ENCODE measurements at places on chromosomes 3 and 15.

GRCh38 chr3:124201786-124202185 lies 209.9 kb upstream of the ROPN1 start:
- no peak for DNase-seq

DNA sequence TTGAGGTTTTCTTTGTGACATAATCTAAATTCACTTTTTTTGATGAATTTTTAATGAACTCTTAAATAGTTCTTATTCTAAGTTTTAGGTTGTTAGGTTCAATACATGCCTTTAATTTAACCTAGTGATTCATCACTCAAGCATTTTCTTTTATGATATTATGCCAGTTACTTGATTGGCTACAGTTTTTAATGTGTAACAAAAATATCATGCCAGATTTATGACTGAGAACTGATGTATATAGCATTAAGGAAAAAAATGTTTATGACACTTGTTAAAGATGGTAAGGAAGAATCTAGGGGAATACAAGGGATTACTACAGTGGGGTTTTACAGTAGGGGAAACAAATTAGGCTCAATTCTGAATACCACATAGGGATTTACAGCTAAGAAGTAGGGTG lies 103.1 kb downstream of the VGLL3 start:
- no peak for DNase-seq

GRCh38 chr3:123535580-123535979 lies 49.3 kb downstream of the HACD2 start:
- no peak for DNase-seq

DNA sequence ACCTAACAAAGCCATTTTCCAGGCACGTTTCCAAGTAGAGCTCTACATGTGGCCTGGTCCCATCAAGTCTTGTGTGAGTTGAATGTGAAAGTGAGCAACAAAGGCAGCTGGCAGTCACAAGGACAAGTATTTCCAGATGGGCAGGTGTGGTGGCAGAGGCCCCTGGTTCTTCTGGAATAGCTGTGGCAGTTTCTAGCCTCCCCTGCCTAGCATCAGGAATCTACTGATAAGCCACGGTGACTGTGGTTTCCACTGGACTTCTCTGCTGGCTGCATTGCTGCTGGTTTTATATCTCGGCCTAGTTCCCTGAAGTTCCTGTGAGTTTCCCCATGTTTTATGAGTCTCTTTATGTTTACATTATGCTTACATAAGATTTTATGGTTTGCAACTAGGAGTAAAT lies 117.7 kb downstream of the GOLIM4 start:
- no peak for DNase-seq

DNA sequence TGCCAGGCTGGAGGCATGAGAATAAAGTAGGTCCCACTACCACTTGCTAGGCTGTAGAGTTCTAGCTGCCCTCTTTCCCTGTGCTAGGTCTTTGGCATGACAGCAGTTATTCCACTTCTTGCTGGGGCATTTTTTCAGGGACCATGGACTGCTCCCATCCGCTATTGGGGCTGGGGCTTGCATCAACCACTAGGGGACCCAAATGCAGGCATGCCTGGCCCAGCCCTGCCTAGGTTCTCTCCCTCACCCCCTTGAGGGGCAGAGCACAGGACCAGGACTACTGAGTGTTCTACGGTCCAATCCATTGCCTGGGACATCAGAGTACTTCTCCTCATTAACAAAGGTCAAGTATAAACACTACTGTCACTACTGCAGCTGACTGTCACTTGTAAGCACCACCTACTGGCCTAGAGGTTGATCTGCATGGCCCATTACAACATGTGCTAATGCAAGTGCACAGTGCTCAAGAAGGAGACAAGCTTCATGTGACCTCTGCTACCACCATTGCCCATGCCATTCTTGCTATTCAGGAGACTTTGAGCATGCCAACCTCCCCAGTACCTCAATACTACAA lies 270.5 kb downstream of the MBNL1 start:
- DNase-seq = no peak

DNA sequence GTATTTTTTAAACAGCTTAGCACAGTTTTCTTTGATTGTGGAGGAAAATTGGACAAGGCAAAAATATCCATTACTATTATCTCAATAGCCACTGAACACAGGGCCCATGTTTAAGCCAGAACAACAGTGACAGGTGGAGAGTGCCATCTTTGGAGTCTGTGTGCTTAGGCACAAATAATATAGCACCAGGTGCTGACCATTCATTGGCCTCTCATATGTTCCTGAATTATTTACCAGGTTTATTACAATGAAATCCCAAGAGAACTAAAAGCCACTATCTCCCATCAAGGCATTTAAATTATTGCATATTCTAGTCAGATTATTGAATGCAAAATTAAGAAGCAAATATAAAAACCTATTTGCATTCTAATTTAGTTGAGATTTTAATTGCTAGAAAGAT lies 39.6 kb downstream of the GPR156 start:
- DNase-seq = no peak

DNA sequence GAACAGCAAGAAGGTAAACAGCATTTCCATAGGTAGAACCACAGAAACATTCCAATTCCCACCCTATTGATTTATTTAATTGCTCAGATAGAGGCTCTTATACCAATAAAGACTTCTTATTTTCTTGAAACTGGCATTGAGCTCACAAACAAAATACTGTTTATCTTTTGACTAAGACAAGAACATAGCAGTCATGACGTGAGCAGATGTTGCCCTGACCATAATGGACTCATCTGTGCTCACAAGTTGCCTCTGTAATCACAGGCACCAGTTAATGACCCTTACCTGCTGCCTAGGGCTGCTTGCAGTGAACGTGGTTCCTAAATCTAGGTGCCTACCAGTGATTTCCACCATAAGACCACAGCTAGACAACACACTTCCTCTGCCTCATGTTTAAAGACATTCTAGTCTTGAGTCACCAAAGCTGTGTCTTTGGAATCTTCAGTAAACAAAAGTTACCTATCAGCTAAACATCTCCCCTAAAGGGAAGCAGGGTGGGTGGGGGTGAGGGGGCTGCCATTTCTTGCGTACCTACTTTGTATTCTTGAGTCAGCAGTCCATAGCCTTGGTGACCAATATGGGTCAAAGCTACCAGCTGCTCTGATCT lies 2.1 kb downstream of the FYCO1 start:
- DNase-seq = no peak

DNA sequence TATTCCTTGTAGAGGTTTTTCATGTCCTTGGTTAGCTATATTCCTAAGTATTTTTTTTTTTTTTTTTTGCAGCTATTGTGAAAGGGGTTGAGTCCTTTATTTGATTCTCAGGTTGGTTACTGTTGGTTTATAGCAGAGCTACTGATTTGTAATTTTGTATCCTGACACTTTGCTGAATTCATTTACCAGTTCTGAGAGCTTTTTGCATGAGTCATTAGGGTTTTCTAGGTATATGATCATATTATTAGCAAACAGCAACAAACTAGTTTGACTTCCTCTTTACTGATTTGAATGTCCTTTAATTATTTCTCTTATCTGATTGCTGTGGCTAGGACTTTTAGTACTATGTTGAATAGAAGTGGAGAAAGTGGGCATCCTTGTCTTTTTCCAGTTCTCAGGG lies 737.4 kb downstream of the ZNF385D start:
- DNase-seq = no peak

DNA sequence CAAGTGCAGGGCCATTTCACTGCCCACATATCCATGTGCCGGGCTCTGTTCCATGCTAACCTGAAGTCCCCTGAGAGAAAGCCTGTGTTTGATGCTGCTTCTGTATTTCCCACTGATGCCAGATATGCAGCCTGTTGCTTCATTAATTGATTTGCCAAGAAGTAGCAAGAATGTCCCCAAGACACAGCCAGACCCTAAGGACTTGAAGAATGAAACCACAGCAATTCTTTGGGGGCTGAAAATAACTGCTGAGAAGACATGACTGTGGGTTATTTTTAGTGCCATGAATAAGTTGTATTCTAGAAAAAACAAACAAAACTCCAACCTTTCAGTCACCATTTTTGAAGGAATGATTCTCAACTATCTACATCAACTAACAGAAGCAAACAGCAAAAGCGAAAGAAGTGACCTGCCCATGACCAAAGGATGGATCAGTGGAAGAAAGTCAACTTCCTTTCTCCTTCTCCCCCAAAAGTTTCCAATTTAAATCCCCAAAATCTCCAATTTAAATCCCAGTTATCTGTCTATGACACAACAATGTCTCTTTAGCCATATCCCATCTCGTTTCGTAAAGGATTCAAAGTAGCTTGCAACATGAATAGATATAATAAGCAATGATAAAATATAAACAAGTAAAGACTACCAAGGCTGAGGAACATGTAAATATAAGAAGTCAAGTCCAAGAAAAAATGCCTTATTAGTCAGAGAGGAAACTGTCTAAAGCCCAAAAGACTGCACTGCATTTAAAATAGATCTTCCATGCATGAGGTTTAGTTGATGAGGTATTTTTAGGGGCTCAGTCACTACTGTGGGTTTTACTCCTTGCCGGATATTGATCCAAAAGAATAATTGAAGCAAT lies 226.8 kb downstream of the DTWD1 start:
- no peak for DNase-seq

DNA sequence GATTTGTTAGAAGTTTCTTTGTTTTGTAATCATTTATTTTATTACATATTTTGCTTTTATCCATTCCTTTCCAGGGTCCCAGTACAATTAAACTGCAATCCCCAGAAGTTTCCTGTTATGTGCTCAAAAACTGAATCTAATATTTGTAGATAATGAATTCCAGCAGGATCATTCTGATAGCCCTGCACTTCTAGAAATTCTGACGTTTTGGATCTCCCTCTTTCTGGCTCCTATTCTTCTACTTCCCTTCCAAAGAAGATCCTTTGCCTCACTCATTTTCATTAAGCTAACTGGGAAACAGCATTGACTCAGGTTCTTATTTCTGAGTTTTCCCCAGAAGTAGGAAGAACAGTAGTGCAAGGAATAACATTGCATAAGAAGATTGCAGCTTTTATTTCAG lies 9.9 kb downstream of the P3H2 start:
- DNase-seq = no peak

- no peak for DNase-seq
Measured at GRCh38 chr15:82798531-82799166, 7.2 kb downstream of the FSD2 start.

GRCh38 chr3:129432036-129432435 lies 3.6 kb upstream of the EFCAB12 start:
- no peak for DNase-seq

GRCh38 chr3:50661321-50661837 lies 13.3 kb upstream of the DOCK3 start:
- no peak for DNase-seq

DNA sequence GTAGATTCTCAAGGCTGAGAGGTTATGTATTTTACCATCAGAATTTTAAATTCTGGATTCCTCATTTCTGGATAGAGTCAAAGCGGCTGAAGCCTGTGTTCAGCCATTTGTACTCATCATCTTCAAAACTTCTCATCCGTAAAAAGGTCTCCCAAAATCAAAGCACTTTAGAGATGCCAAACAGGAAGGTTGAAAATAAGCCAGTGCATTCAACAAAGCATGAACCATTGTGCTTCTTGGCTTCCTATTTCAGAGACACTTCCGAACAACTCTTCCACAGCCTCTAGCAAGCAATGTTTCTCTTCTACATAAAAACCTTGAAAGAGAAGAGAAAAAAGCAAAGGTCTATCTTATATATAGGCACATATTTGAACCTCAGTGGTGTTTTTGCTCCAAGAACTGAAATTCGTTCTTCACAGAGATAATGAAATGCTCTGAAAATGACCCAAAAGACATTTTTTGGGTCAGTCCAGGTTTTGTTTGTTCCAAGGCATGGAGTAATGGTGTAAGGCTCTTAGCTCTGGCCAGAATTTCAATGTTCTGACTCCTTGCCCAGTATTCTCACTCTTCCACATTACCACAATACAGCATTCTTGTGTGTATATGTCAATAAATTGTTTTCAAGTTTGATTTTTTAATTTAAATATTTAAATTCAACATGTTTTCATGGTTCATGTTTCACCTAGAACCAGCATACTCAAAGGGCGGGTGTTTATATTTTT lies 163.1 kb downstream of the STAC start:
- DNase-seq = no peak

DNA sequence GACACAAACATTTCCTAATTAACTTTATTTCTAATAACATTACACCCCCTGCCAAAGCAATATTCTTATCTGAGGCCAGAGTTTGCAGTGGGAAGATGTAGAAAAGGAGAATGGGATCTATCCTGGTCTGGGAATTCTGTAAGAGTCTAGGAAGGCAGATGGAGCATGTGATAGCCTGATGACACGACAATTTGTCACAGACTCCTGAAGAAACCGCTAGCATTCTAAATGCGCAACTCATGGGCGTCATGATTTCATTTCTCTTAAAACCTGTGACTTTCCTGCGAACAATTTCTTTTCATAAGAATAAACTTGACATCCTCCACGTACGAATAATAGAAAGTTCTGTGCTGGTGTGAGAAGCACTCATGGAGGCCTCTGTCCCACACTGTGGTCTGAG lies 72.9 kb upstream of the ATP10A start:
- no peak for DNase-seq

DNA sequence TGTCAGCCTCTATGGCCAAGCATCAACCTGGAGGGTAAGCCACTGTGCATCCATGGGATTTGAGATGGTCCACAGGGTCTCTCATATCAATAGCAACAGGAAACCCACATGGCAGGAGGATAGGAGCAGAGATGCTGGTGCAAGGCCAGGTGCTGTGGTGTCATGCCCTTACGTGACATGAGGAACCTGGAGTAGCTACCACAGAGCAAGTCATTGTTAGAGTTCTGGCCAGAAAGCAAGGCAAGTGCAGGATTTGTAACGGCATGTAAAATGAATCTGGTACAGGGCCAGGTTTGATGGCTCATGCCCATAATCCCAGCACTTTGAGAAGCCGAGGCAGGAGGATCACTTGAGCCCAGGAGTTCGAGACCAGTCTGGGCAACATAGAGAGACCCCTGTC lies 14.8 kb upstream of the ZNF774 start:
- DNase-seq = no peak

DNA sequence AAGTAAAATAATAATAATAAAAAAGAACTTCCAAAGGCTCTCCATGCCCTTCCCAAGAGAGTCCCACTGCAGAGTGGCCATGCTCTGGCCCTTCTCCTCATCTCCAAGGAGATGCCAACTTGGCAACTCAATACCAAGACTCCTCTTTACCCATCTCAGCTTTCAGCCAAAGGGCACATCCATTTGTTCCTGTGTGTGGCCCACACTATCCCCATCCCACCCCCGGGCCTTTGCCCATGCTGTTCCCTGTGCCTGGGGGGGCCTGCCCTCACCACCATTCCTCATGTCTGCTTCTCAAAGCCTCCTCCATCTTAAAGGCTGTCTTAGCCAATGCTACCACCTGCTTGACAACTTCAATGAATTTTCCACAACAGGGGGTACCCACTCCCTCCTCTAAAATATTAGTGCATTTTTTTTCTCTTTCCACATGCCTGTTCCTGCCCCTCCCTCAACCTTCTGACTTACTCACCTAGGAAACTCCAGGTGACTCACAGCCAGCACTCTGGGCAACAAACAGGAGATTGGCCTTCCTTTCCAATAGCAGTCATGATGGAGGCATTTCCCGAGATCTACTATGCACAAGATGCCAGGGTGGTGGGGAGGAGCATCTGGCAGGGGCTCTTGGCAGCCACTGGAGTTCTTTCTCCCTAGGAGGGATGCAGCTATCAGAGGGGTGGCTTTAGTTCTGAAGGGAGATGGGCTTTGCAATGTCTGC lies 109.4 kb upstream of the SMAD3 start:
- DNase-seq = no peak

Measured in GM19239 (cell line).